ENCODE measurements at places on chromosomes 16 and 17. TPM values are rescaled to one million over a fixed set of nuclear protein-coding genes. Genes with fewer than 3 reads are reported as not detected.

The OR3A3 gene
- not detected for total RNA-seq

The B4GALNT2 gene
- not detected for total RNA-seq

The CFAP97D1 gene
- total RNA-seq: not detected

The MYL11 gene
- not detected for total RNA-seq

The TBC1D3C gene
- total RNA-seq: 0.54 TPM

The TSR1 gene
- total RNA-seq: 24.9 TPM

The KRT33A gene
- not detected for total RNA-seq

The IRX5 gene
- total RNA-seq: 0.72 TPM

The CENPV gene
- total RNA-seq: 13.2 TPM

The SKAP1 gene
- total RNA-seq: not detected

The TNP2 gene
- not detected for total RNA-seq

The CDR2L gene
- 24.8 TPM for total RNA-seq

The APOH gene
- total RNA-seq: not detected

The DYNLRB2 gene
- not detected for total RNA-seq

The EPX gene
- not detected for total RNA-seq

The CLEC18A gene
- not detected for total RNA-seq

Measured in cardiac atrium fibroblast (primary cell).